ENCODE measurements at places on chromosomes 6 and 20.

DNA sequence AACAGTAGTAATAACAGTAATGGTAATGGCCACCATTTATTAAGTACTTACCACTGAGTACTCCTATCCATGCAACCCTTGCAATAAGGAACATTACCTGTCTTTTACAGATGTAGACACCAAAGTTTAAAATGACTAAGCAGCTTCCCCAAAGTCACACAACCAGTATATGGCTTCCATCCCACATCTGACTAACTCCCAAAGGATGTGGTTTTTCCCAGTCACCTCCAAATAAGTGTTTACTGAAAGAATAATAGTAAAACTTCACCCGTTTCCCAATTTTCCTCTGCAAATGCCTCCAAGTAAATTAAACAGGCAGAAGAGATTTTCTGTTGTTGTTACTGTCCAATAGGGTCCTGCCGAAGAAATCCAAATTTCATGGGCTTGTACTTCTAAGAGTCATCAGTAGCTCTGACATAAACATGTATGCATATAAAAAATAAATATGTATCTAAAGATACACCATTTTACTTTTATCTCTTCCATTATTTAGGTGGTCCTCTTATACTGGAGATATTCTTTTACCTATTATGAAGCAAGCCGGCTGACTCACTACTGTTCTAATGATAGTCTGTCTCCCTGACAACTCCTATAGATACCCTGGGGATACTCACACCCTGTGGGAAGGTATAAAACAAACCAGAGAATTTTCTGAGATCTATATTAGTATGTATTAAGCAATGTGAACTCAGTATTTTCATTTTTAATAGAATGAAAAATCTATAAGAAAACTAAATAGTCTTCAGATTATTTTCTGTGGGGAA lies 77.9 kb upstream of the ID4 start:
- DNase-seq: no peak

GRCh38 chr20:19249106-19249879 lies 36.9 kb downstream of the SLC24A3 start:
- no peak for DNase-seq

GRCh38 chr6:76481101-76481500 lies 408.6 kb upstream of the IMPG1 start:
- no peak for DNase-seq

DNA sequence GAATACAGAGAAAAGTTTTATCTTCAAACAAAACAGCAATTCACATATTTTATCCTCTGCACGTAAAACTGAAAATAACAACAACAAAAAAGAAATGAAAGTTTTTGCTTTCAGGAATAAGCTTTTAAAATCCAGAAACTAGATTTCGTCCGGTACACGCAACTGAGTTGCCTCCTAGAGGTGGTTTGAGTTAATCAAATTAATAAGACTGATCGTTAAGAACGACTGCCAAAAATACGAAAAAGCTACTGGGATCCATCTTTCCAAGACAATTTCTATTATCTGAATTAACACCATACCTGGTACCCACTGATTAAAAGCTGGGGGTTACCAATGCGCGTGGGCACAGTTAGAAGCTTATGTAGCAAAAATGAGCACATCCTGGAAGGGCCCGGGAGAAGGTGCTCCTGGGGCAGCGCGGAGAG lies 669 bp downstream of the PDCD2 start:
- DNase-seq: no peak

DNA sequence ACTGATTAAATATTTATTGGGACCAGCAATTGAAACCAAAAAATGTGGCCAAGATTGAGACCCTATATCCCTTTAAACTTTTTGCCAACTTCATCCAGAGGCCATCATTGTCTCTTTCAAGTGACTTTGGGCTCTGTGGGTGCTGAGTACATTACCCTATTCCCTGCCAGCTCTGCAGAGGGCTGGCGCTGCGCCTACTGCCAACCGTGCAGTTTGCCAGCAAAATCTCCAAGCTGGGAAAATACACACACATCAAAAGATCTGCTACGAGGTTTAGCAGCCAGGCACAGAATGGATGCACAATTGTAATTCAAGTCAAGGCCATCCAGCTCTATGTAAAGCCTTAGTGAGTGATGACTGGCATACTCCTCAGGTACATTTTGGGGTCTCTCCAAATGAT lies 125.0 kb downstream of the CBLN4 start:
- DNase-seq: no peak

Data from stimulated activated CD4-positive, alpha-beta T cell treated with anti-CD3 and anti-CD28 coated beads, Interleukin-15, amount 100 ng/mL, for 1 hour (primary cell).